Type B pancreatic cell (in vitro differentiated cells): ENCODE measurements at places on chromosomes 6 and 20.

GRCh38 chr6:169188475-169188874, 65.2 kb downstream of the THBS2 start:
- no peak for DNase-seq

DNA sequence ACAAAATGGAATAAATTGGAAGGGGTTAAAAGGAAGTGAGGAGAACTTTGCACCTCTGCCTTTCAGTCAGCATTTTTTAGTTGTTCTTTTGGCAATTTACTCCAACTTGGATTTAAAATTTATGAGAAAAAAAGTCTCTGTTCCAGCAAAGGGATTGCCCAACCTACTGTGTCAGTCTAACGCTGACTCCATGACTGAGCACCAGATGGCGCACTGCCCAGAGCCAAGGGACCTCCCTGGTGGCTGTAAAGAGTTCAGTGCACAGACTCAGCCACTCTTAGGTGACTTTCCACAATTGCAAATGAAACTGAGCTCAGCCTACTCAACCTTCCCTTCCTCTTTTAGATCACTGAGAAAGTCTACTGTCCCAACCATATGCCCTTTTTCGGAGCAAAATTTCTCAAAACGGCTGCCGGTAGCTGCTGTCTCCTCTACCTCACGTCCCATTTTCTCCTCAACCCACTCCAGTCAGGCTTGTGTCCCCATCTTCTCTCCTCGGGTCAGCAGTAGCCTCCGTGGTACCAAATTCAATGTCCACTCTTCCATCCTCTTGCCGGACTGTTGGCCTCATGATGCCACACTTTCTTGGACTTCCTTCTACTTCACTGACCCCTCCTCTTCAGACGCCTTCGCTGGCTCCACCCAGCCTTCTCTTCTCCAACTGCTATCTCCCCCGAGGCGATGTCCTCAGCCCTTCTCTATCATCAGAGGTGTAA, 38.7 kb downstream of the GSTA2 start:
- DNase-seq = no peak

DNA sequence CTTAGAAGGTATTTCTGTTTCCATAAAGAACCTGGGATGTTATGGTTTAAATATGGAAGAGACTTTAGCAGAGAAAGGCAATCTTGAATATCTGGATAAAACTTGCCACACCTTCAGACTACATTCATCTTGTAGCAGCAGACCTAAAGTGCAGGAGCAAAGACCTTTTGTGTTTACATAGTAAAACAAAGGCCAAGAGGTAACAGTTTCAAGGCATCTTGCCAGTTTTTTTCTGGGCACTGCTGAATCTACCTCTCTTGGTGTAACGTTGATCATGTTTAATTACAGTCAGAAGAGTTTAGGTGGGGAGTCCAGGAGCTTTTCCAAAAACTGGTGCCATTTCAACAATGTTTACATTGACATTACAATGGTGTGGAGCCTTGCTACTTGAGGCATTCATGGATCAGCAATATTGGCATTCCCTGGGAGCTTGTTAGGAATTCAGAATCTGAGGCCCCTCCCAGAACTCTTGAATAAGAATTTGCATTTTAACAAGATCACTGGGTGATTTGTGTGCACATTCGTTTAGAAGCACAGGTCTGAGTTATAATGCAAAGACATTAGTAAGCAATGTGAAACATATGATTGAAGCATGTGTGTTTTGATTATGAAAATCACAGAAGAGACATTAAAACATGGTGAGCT, 94.5 kb downstream of the F13A1 start:
- DNase-seq = no peak

DNA sequence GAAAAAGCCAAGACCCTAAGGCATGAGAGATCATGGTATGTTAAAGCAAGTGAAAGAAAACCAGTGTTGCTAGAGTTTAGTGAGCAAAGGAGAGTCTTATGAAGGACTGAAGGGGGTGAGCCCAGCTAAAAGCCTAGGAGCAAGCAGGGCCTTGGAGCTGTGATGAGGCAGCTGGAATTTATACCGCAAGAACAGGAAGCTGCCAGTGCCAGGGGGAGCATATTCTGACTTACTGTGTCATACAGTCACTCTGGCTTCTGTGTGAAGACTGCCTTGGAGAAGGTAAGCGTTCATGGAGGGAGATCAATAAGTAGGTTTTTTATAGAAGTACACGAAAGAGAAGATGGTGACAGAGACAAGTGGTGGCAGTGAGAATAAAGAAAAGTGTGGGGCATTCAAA, 308.9 kb upstream of the THEMIS start:
- DNase-seq = no peak

- no peak for DNase-seq
Measured at GRCh38 chr20:40497899-40498691, 190.9 kb downstream of the MAFB start.

- DNase-seq = no peak
Measured at GRCh38 chr6:20811109-20811761, 277.0 kb downstream of the CDKAL1 start.

DNA sequence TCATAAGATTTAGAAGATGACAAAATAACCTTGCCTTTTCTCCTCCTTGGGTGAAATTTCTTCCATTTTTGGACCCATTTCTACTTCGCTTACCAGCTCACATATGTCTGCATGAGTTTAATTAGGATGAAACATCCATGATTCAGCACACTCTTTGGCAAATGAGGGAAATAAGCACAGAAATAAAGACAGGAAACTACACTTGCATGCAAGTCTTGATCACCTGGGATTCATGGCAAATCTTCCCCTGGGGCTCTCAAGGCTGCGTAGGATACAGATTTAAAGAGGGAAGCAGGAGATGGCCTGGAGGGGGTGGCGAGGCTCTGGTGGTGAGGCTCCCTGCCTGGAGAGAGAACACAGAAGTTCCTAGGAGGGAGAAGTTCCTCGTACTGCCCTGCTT, 147.8 kb downstream of the EDN3 start:
- no peak for DNase-seq

DNA sequence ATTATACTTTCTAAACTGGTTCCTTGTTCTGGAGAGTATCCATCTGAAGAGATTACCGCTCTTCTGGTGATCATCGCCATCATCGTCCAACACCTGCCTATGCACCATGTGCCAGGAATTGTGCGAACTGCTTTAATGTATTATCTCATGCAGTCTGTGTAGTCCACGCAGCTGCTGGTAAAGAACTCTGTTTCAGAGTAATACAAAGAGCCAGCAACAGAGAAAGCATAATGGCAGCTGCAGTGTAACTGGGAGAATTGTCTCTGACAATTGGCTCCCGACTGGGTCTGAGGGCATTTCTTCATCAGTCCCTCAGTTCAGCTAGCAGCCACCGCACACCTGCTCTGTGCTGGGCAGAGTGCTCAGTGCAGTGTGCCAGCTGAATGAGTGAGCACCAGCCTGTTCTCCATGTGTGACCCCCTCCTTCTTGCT, 383.4 kb downstream of the GRIK2 start:
- no peak for DNase-seq

- no peak for DNase-seq
Measured at GRCh38 chr20:62308102-62308822, 5.5 kb downstream of the ADRM1 start.
